ENCODE measurements at places on chromosomes 3 and 15.

DNA sequence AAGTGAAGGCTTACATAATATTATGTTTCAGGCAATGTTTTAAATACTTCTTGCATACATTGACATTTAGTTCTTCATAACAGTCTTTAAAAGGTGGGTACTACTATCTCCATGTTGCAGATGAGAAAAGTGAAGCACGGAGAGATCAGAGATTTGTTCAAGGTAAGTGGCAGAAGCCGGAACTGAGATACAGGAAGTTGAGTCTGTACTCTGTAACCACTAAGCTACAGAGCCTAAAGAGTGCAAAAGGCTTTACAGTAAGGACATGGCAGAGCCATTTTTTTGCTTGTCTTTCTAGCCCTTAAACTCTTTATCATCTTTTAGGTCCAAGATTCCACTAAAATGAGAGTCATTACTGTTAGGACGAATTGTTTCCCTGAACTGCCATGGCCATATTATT is 186.5 kb upstream of the PEX5L start:
- no peak for DNase-seq

GRCh38 chr3:167575000-167575600 is 78.6 kb downstream of the WDR49 start:
- DNase-seq: no peak

DNA sequence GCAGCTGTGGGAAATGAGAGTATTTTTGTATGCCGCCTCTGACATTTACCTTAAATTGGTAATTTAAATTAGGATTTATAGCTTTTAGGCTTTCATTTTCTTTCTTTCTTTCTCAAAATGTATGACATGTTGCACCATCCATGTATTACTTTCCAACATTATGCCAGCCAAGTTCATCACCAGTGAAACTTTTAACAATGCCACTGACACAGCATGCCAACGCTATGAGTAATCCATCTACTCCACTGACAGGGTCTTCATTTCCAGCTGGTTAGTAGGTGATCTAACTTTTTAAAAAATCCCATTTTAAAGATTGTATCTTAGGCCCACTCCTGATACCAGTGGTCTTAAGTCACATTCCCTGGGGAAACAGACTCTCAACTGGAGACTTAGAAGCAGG is 21.8 kb upstream of the CLDN16 start:
- no peak for DNase-seq

GRCh38 chr15:65042776-65043327 is 2.3 kb upstream of the SLC51B start:
- DNase-seq: no peak

DNA sequence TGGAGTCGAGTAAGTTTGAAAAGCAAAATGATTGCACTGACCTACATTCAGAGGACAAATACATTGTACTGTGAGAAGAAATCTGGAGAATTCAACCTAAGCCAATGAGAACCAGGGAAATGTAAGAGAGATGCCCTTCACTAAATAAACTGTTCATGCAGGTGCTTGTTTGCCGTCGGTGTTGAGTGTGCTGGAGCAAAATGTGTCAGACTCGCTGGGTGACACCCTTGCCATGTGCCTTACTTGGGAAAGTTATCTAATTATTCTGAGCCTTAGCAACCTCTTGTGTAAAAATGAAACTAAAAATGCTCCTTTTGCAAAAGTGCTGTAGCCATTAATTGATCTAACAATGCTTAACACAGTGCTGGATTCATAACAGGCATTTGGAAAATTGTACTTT is 140.4 kb downstream of the GABRB3 start:
- no peak for DNase-seq

DNA sequence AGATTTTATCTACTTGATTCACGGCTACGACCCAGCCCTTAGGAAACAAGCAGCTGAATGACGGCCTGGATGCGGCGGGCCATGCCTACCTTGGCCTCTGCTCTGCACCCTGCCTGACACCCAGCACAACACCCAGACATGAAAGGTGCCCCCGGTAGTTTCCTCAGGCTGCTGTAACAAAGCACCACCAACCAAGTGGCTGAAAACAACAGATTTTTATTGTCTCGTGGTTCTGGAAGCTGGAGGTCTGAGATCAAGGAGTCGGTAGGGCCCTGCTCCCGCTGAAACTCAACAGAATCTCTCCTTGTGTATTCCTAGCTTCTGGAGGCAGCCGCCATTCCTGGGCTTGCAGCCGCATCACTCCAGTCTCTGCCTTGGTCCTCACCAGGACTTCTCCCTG is 111.7 kb downstream of the ADCY5 start:
- DNase-seq: no peak

DNA sequence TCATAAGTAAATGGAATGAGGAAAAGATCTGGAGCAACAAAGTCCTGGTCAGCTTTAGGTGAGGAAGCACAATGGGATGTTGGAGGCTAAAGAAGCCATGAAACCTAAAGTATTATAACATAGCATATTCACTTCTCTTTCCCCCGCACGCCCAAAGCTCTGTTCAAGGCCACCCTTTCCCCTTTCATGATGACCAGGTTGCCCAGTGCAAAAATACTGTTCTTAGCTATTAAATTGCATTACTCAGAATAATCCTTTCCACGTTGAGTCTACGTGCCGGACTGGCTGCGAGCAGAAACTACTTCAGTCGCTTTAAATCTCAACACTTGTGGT is 589 bp upstream of the MAPKBP1 start:
- no peak for DNase-seq

DNA sequence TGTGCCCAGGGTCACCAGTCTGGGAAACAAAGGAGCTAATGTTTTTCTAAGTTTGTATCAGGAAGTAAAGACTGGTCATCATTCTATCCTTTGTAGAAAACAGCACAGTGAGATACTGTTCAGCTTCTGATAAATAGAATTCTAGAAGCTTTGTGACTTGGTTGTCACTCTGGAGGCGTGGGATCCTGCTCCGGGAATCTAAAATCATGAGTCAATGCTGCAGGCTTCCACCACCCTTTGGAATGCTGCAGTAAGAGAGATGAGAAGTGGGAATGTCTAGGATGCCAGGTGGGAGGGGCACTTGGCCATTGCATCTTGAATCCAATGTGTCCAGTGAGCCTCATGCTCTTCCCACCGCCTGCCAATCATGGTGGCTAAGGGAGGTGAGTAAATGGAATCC is 40.9 kb downstream of the SAMMSON start:
- DNase-seq: no peak

DNA sequence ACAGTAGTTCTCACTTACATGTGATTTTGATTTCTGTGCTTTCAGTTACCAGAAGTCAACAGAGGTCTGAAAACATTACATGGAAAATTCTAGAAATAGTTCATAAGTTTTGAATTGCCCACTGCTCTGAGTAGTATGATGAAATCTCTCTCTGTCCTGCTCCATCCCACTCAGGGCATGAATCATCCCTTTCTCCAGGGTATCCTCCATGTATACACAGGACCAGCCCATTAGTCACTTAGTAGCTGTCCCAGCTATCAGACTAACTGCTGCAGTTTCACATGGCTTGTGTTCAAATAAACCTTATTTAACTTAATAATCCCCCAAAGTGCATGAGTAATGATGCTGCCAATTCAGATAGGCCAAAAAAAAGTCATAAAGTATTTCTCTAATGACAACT is 38.6 kb downstream of the EPHA3 start:
- no peak for DNase-seq

GRCh38 chr3:190305406-190305805 is 16.8 kb downstream of the CLDN1 start:
- no peak for DNase-seq

DNA sequence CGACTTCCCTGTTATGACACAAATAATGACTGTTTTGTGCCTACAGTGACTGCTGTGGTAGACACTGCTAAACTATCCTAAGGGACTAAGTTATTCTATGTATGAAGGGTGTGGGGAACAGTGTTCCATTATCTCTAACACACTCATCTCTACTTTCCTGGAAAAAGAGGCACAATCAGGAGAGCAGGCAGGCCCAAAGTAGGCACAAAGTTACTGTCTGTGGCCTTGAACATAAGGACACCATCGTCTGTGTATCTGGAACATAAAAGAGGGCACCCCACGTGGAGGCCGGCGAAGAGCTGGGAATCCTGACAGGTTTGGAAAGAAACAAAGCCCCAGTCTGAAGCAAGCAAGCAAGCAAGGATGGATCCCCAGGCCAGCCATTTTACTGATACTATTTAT is 1.5 kb downstream of the ABCC5 start:
- no peak for DNase-seq

DNA sequence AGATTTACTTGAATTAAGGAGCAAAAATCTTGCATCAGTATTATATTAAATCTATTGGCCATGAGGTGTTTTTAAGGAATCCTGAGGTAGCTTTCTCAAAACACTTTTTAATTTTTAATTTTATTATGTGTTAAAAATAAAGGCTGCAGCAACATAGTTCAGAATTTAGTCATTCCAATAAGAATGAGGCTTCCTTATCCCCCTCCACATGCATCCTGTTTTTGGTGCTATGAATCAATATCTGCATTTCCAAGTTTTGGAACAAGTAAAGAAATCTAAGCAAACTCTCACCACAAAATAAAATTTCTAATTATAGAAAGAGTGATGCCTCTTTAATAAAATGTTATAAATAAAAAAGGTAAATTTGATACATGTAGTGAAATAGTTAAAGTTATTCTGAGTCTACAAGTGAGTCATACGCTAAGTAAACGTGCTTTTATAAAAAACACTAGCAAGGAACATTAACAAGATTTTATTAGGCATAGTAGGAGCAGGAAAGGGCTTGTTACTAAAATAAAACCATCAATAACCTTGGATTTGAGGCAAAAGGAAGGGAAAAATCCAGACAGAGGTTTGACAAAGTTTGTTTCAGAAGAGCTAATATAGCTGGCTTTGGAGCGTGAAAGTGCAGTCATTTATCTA is 1218.0 kb downstream of the NSUN3 start:
- no peak for DNase-seq

- peak; percentile 4 for DNase-seq
Observed at GRCh38 chr3:150925751-150926201, 20.5 kb upstream of the MINDY4B start.

DNA sequence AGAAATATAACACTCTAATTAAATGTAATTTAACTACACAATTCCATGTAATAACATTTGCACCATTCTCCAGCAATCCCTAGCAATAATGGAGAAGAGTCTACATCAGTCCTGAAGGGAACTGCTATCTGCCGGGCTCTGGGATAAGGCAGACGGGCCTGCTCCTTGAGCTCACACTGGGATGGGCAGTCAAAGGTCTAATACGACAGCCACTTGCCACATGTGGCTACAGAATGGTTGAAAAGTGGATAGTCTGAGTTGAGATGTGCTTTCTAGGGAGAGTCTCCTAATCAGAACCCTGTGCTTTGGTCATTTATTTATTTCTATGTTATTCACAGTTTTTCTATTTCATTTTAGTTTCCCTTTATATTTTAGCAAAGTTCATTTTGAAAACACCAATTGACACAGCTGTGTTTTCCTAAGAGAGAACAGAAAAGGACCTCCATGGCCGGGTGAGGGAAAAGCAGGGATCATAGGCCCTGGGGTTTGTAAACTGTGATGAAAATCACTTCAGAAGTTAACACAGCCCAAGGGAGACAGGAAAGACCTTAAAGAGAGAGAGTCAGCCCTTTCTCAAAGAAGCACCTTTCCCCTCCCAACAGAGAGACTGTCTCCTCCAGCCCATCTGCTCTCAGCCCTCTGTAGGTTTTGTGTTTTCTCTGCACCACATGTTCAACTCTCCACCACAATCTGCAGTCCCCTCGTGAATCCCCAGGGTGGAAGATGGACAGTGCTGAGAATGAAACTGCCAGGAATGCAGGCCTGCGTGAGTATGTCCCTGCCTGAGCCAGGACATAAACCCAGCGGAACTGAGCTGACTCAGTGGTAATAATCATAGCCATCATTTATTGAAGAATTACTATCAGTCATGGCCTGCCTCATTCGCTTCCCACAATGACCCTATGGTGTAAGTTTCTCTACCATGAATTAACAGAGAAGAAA is 11.6 kb downstream of the FSIP1 start:
- DNase-seq: no peak

DNA sequence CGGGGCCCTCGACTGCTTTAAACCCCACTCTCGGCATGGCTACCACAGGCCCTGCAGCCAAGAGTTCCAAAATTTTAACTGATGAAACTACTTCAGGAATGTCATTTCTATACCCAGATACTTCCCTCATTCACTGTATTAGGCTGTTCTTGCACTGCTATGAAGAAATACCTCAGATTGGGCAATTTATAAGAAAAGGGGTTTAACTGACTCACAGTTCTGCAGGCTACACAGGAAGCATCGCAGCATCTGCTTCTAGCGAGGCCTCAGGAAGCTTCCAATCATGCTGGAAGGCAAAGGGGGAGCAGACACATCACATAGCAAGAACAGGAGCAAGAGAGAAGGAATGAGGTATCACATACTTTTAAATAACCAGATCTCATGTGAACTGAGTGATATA is 21.6 kb upstream of the ALCAM start:
- no peak for DNase-seq

DNA sequence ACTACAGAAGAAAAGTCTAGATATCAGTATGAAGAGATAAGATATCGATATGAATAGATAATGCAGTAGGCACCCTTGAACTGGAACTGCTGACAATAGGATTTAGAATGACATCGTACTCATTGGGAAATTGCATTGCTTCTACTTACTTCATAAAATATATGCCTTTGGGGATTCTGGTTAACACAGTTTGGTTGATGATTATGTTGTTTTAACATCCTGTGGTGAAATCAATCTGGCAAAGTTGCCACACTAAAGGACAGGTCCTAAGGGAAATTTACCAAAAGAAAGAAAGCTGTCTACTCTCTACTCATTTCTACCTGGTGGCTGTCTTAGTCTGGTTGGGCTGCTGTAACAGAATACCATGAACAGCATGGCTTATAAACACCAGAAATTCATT is 417.4 kb upstream of the DPH6 start:
- no peak for DNase-seq

- DNase-seq: no peak
Observed at GRCh38 chr3:162699291-162699690, 1202.7 kb downstream of the OTOL1 start.

- DNase-seq: no peak
Observed at GRCh38 chr3:53880396-53881345, 1.3 kb downstream of the ACTR8 start.

GRCh38 chr3:27160146-27160545 is 209.0 kb downstream of the NEK10 start:
- DNase-seq: no peak

DNA sequence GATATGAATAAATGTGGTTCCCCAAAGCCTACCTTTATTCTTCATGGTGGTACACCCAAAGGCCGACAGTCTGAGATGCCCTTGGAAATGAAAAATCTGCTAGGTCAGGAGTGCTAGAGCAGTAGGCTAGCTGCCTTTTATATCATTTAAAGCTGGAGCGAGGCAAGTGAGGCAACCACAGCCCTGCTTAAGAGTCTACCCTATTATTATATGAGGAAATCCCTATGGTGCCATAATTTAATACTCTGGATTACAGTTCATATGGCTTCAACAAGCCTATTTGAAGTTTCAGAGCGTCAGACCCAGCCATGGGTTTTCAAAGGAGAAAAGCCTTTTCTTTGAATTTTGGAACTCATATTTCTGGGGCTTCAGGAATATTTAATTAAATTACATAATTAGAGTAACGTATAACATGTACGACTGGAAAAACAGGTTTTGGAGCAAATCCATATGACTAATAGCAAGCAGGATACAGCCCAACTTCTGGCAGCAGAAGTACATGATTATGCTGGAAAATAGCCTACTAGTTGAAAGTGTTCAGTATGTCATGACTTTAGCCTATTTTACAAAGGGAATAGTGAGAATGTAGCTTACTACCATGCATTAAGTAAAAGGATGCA is 18.0 kb upstream of the SLTM start:
- no peak for DNase-seq
